ENCODE measurements at places on chromosomes 13 and 19.
A peak's percentile ranks its signal among the peaks of the same experiment; 100 is the strongest.

GRCh38 chr19:32813862-32814425 is 55.6 kb downstream of the SLC7A9 start:
- no peak for DNase-seq

DNA sequence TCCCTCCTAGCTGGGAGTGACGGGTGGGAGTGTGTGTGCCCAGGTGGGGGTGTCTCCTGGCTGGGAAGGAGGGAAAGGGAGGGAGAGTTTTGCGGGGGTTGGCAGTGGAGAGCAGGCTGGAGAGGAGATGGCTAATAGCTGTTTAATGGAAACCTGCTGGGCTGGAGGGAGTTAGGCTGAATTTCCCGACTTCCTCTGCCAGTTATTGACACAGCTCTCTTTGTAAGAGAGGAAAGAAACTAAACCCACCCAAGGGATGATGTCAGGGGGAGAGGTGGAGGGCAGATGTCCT is 10.2 kb upstream of the ILF3 start:
- DNase-seq: no peak

DNA sequence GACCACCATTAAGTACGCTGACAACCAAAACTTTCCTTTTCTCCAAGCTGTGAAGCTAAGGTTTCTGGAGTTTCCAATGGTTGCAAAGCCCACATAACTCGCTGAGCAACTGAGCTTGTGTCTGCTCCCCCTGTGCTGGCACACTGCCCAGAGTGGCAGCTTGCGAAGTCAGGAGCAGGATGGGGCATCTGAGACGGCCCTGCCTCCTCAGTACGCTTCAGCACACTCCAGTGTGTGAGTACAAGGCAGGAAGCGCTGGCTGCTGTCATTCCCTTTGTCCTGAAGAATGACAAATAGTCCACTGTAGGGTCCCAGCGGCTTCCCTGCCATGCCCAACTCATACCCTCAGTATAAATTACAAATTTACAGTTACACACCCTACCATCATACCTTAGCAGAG is 51.5 kb downstream of the SKA3 start:
- peak; percentile 24 for DNase-seq

GRCh38 chr19:12834976-12835757 is 788 bp upstream of the RTBDN start:
- no peak for DNase-seq

- peak; percentile 82 for DNase-seq
Observed at GRCh38 chr13:50676602-50677001, 166.9 kb downstream of the DLEU7 start.

GRCh38 chr19:17720440-17720839 is 1.2 kb downstream of the MAP1S start:
- no peak for DNase-seq

- DNase-seq: no peak
Observed at GRCh38 chr19:10104130-10104513, 1.6 kb upstream of the ANGPTL6 start.

DNA sequence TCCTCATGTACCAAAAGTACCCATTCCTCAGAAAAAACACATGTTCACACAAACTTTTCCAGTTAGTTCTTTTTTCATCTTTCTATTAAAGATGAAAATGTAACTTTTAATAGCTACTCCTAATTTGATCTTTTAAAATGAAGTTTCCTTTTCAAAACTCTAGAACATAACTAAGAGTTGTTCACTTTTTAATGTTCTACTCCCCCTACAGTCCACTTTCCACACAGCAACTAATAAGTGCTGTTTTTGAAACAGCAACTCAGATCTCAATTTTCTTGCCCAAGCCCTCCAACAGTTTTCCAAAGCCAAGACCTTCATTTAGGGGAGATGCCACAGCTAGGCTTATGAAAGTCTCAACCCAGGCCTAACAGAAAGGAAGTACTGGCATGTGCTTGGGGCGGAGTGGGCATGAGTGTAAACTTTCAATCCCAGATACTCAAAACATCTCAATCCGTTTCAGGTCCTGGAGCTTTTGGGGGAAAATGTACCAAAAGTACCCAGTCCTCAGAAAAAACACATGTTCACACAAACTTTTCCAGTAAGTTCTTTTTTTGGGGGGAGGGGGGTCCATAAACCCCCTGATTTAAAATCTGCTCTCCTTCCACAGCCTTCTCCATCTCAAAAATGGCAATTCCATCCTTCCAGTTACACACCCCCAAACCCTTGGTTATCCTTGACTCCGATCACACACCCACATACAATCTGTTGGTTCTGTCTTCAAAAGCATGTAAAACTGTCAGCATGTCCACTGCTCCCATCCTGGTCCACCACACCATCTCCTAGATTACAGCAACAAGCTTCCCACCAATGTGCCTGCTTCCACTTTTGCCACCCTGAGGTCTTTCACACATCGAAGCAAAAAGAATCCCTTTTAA is 2.0 kb downstream of the FBL start:
- peak; percentile 70 for DNase-seq

- no peak for DNase-seq
Observed at GRCh38 chr19:28575816-28576215, 637.1 kb downstream of the UQCRFS1 start.

DNA sequence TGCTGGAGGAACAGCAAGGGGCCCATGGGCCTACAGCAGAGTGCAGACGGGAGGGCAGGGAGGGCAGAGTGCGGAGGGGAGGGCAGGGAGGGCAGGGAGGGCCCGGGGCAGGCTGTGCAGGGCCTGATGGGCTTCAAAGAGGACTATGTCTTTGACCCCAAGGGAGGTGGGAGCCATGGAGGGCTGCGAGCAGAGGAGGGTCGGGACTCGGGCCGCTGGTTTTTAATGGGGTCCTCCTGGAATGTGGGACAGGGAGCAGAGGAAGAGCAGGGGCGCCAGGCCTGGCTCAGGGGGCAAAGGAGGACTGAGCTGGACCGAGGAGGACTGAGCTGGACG is 3.6 kb downstream of the PIP5K1C start:
- DNase-seq: no peak

DNA sequence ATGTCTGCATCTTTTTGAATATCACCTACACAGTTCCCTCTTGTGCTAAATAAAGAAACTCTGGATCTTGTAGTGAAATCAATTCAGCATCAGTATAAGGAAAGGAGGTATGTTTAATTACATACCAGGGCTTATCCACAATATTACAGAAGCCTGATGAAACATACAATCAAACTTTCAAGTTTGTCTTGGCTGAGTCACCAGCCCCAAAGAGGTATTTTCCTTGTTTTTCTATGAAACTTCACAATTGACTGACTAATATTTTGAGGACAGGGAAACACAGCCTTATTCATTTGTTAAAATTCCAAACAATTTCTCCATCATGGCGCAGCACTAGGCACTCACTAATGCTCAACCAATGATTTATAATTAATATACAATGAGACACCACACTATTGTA is 952.4 kb downstream of the PCDH17 start:
- DNase-seq: no peak

- peak; percentile 37 for DNase-seq
Observed at GRCh38 chr13:84648069-84648640, 765.9 kb upstream of the SLITRK1 start.

DNA sequence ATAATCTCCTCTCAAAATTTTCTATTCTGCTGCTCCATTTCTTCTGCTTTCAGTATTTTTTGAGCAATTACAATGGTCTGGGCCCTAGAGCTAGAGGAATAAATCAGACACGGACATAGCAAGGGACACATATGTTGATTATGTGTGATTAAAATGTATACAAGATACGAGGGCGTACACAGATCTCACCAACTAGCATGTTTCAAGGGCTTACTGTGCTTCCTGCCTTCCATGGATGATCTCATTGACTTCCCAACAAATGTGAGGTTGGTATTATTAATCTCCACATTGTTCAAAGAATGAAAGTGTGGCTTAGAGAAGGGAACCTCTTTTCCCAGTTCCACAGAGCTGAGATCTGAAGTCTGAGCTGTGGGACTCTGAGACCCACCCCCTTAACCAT is 9.1 kb downstream of the PLD3 start:
- DNase-seq: no peak

- DNase-seq: peak; percentile 70
Observed at GRCh38 chr19:55647732-55648584, at the start of gene CCDC106. Gene CCDC106, plus strand, starts transcription at chr19:55648212. Its CDS starts 835 bp downstream, at chr19:55649047.

All from fibroblast of the aortic adventitia (primary cell).